ENCODE measurements at places on chromosomes 2 and 18. TPM values are rescaled to one million over a fixed set of nuclear protein-coding genes. Genes with fewer than 3 reads are reported as not detected.

The SERPINB10 gene
- not detected for total RNA-seq

The TET3 gene
- total RNA-seq: 27.5 TPM

DNA sequence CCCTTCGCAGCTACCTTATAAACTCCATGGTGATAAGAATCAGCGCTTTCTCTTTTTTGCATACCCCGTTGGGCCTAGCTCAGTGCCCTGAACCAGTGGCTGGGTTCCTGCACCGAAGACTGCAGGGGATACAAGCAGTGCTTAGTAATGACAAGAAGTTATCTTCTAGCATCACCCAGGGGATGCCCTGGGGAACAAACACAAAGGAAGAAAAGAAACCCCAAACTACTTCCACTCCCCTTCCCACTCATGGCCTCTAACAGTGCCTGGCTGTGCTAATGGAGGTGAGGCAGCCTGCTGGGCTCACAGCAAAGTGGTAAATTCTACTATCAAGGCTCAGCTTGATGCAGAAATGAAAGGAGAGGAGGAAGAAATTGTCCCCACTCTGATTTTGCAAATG lies 314.7 kb downstream of the TXNL1 start:
- DNase-seq: no peak

DNA sequence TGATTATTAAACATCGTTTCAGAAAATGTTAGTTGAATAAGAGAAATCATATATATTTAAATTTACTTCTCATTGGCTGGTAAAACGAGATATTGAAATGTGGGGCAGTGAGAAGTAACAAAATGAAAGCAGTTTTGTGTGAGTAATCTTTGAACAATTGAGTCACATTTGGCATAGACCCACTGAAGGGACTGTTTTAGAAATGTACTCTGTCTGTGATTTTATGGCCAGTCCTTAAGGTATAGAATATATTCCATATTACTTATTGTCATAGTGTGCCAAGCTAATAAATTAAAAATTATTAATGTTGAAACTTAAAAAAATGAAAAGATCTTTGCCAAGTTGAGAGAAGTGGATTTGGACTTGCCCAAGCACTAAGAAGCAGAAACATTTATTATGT lies 222.4 kb upstream of the COL3A1 start:
- no peak for DNase-seq

GRCh38 chr18:44731530-44732237 lies 51.0 kb downstream of the SETBP1 start:
- no peak for DNase-seq

DNA sequence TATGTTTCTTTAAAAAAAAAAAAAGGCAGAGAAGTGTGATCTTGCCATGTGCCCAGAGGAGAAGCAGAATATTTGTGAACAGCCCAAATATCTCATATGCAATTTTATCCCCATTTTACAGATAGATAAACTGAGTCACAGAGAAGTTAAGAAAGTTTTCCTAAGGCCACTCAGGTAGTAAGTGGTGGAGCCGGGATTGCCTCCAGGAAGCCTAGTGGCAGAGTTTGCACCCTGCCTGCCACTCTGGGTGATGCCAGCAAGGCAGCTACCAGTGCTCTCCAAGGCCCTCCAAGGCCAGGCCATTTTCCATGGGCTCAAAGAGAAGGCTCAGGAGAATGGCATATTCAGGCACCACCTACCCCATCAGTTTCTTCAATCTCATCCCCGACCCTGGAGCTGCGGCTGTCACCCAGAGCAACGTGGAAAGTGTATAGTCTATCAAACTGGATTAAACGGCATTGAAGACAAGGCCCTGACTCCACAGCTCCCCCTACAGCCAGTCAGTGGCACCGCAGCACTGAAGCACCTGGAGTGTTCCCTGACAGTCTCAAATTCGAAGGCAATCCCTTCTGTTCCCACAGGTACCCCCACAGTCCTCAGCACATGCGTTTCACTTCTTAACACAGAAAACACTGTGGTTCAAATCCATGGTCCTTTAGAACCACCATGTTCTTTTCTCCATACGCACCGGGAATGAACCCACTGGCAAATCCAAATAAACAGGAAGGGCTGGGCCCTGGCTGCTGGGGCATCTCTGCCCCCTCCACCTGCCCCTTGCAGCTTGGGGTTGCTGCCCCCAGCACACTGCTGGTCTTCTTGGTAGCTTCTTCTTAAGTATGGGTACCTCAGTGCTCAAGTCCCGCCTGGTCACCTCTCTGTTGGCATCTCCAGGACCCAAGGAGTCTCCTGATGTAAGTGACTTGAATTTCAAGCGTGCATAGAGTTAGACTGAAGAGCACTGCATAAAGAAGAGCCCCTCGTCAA lies 175.3 kb downstream of the INHBB start:
- DNase-seq: peak; percentile 46
